Jurkat, Clone E6-1 (cell line): ENCODE measurements at places on chromosomes 7 and 10.

DNA sequence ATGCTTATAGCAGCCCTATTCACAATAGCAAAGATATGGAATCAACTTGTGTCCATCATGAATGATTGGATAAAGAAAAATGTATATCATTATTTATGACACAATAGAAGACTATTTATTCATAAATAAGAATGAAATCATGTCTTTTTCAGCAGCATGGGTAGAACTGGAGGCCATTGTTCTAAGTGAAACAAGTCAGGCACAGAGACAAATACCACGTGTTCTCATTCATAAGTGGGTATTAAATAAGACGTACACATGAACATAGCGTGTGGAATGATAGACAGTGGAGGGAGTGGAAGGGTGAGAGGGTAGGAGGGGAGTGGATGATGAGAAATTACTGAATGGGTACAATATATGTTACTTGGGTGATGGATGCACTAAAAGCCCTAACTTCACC is 762.4 kb downstream of the REEP3 start:
- DNase-seq, result no peak

DNA sequence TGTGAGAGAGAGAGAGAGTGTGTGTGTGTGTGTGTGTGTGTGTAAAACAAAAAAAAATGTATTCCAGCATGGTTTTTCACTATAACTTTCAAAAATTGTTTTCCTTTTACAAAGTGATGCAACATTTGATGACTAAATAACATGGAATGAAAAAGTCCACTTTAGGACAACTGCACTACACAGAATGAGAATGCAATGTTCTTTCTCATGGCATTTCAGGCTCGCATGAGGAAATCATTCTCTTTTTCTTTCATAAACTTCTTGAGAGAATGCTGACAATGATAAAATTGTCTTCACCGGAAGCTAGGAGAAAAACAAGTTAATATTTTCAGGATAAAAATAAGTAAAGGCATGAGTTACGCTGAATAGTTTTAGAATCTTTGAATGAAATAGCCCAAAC is 53.7 kb downstream of the SLC16A12 start:
- DNase-seq, result no peak

DNA sequence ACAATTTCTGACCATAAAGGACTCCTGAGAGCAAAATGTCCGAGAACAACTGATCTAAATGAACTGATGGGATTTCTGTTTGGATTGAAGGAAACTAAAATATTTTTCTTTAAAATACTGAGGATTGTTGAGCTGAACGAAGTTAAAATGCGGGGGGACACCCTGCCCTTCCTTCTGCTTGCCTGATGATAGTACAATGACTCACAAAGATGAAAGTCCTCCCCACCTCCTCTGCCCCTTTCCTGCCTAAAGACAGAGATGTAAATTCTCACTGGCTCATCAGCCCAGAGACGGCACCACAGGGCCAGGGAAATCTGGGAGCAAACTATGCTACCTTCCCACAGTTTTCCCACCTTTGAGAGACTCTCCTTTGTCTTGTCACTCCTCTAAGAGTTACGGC is 180.6 kb downstream of the PHTF2 start:
- no peak for DNase-seq

- DNase-seq, result no peak
Observed at GRCh38 chr10:3270577-3271316, 98.2 kb upstream of the PITRM1 start.

DNA sequence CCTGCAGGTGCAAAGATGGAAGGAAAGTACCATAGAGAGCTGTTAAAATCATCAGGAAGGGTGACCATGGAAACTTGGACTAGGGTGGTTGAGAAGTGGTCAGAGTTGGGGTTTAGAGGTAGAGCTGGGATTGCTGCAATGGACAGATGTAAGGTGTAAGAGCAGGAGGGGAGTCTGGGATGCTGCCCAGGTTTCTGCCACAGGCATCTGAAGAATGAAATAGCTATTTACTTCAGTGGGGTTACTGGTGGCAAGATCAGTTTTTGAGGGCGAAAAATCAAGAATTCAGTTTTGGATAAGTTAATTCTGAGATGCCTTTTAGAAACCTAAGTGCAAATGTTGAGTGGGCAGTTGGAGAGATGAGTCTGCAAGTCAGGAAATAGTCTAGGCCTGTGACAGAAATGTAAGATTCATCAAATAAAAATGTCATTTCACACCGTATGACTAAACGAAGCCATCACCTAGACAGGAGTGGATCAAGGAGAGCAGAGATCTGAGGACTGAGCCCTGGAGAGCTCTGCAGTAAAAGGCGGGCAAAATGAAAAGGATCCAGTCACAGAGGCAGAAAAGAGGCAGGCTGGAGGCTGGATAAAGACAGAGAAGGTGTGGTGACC is 22.7 kb upstream of the TOMM7 start:
- DNase-seq, result no peak

DNA sequence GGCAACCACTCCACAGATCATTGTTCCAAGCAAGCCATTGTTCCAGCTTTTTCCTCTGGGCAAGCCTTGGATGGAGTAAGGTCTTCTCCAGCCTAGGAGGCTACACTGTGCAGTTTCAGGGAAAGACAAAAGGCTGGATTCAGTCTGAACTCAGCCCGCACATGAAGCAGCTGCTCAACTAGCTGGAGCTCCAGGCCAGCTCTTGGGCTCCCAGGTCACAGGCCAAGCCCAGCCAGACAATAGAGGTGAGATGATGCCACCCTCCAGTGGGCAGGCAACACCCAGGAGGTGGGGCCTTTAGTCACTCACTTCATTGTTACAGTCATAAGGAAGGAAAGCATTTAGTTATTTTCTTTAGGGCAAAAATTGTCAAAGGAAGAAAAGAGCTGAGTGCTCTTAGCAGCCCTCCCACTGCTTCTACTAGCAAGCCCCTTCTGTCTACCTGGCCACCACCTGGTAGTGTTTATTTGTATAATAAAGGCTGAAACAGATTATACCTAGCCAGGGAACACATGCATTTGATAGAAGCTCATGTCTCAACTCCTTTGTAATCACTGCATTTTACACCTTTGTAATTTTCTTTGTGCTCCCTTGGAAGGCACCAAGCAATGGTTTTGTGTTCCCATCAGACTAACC is 253.4 kb downstream of the WDR11 start:
- DNase-seq, result no peak

DNA sequence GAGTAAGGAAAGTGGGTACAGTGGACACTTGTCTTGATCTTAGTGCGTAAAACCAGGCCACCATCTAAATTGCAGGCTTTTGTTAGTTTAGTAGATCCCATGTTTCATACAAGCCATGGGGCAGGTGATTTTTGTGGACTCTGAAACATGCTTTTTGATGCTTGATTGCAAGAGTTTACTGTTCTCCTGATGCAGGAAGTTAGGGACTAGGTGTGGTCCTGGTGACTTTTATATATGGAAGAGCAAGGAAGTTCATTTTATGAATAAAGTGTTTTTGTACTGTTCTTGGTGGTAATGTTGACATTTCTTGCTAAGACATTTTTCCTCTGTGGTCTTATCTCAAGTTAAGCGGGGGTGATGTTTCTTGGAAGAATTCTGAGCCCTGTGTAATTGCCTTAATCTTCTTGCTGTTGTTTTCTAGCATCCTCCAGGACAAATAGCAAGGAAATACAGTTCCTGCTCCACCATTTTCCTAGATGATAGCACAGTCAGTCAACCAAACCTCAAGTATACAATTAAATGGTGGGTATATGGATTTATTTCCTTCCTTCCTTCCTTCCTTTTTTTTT is 89.0 kb upstream of the GJD4 start:
- no peak for DNase-seq

DNA sequence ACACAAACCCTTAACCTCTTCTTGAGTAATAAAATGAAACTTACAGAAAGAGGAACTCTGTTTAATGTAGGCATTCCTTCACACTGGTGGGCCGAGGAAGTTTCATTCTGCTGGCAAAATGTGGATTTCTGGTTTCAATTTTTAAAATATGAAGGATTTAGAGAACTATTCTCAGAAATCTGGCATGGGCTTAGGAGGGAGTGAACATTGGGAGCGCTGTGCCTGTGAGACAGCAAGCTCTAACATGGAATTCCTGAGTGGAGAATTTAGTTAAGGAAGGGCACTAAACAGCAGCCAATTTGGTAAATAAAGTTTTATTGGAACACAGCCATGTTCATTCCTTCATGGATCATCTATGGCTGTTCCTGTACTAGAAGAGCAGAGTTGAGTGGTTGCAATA is 751.8 kb upstream of the IGFBP3 start:
- DNase-seq, result no peak

- no peak for DNase-seq
Observed at GRCh38 chr7:149474309-149475120, 13.7 kb upstream of the ZNF777 start.

DNA sequence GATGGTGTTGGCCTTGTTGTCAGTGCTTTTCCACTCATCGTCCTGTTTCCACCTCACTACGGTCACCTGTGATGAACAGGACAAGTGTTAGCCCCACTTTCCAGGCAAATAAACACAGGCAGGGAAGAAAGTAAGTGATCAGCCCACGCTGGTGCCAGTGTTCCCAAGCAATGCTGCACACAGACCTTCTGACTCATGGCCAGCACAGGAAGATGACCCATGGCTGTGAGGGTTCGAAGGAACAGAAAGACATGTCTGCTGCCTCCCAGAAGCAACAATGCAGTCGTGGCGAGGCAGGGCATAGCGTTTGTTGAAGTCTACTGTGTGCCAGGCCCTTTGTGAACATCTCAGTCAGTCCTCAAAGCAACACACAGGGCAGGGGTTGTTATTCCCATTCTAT is 35.7 kb downstream of the SLC29A3 start:
- no peak for DNase-seq

DNA sequence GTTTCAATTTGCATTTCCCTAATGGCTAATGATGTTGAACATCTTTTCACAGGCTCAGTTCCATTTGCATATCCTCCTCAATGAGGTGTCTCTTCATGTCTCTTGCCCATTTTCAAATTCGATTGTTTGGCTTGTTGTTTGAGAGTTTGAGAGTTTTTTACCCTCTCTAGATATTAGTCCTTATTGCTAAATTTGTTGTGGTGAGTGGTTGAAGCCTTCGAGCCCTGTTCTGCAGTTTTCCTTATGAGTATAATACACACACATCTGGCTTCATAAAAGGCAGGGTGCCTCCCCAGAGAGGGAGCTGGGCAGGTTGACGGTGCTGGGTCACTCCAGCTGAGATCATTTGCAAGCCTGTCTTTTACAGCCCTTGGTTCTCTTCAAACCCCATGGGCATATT is 65.1 kb downstream of the RGS10 start:
- no peak for DNase-seq

DNA sequence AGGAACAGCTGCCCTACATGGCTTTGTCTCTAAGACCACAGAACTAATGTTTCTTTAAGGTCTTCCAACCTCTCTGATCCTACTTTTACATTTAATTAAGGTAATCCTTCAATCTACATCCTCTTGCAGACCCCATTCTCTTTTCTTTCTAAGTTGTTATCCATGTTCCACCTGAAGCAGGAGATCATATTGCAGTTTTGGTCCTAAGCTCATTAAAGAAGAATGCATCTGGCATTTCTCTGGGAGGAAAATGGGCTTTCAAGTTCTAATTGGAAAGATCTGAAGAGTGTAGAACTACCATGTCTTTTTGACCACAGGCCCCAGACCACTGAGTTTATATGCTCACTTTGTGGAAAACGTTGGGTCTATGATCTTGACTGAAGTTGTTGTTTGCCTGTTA is 111.2 kb downstream of the SEM1 start:
- no peak for DNase-seq

DNA sequence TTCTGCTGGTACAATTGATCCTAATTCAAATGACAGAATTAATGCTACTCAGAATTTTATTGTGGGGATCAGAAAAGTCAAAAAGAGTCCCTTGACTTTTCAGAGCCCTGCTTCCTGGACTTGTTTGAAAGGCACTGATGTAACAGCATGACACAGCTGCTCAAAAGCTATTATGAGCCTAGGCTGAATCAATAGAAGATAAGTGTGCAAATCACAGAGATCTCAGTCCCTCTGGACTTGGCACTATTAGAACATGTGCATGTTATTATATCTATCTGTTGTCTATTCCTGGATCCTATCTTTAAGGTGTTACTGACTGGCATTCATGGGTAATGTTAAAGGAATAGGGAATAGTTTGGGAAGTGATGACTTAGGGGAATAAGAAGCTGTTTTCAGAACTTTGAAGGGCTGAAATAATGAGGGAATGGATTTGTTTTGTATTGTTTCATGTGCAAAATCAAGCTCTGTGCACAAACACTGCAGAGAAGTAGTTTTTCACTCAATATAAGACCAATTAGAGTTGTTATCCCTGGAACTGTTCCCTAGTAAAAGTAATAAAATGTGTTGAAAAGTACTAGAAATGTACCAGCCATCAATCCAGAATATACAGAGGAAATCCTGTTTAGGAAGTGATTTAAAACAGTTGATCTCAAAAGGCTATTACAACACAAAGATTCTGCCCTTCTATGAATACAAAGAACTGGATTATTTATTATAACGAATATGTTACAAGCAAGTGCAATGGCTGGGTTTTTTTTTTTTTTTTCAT is 814.9 kb upstream of the C7orf33 start:
- DNase-seq, result no peak

DNA sequence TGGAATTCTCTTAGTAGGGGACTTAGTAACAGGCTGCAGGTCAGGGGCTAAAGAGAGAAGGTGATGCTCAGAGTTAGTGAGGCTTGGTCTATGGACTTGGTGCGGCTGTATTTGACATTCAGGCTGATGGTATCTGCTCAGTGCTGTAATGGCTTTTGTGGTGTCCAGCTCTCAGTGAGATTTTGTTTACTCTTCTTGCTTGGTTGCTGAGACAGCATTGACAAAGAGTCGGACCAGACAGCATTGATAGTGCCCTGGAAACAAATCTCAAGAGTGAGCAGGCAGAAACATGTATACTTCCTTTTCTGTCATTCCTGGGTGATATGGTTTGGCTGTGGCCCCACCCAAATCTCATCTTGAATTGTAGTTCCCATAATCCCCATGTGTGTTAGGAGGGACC is 202.0 kb downstream of the STK31 start:
- no peak for DNase-seq

DNA sequence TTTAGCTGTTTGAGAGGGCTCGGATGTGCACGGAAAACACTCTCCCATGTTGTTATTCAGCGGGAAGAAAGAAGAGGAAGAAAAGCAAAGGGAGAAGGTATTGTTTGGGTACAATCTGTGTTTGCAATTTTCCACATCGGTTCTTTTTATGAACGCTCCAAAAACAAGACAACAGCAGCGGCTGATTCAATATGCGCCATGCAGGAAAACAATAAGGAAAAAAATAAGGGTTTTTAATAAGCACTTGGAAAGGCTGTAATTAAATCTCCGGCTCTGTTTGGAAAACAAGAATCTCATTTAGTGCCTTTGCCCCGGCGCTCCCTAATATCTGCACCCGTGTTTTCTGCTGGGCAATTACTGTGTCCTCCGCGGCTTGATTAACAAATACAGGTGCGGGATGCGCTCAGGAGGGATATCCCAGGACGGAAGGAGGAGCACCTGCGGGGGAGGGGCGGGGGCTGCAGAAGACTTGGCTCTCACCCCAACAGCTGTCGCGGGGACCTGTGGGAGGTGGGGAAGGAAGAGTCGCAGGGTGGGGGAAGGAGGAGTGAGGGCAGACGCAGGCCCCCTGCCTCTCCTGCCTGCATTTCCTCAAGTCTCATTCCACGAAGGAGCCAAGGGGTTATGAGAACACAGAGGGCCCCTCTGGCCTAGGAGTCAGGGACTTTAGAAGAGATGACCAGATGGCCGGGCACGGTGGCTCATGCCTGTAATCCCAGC is 181.5 kb upstream of the PODXL start:
- no peak for DNase-seq
